ENCODE measurements at places on chromosomes 5 and 9. TPM values are rescaled to one million over a fixed set of nuclear protein-coding genes. Genes with fewer than 3 reads are reported as not detected.

- no peak overlapping the region for H3K27ac ChIP-seq
- no peaks in the 10 kb centered on the region for H3K27me3 ChIP-seq
- H3K4me3 ChIP-seq, result no peak overlapping the region
- H3K36me3 ChIP-seq, result no peaks in the 10 kb centered on the region
Observed at GRCh38 chr9:112050544-112051475, 124.3 kb downstream of the SUSD1 start.

The HNRNPK gene
- total RNA-seq, result 353 TPM

GRCh38 chr9:1421436-1421835 lies 371.3 kb downstream of the DMRT2 start:
- H3K4me3 ChIP-seq, result no peak overlapping the region
- DNase-seq, result no peak
- no peaks in the 10 kb centered on the region for H3K4me1 ChIP-seq
- H3K27me3 ChIP-seq, result no peaks in the 10 kb centered on the region

- no peak overlapping the region for H3K27ac ChIP-seq
- peaks cover 8% of the 10 kb centered on the region for H3K36me3 ChIP-seq
- H3K27me3 ChIP-seq, result no peaks in the 10 kb centered on the region
- no peaks in the 10 kb centered on the region for H3K4me1 ChIP-seq
Observed at GRCh38 chr5:151493665-151494064, 46.3 kb downstream of the SLC36A1 start.

The F2RL2 gene
- 1.2 TPM for total RNA-seq

DNA sequence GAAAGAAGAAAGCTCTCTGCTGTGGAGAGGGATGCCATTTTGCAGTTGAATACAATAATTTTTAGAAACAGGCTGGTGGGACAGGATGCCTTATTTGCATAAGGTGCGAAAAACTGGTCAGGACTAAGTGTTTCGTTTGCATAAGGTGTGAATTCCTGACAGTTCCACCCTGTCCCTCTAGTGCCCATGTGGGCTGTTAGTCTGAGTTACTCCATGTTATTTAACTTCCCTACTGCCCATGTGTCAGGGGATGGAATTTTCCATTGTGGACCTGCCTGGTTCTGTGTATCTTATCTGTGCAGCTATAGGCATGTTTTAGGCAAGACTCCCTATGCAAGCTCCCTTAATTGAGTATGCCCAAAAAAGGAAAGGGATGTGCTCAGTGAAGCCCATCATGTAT lies 35.3 kb upstream of the NFIL3 start:
- no peaks in the 10 kb centered on the region for H3K27me3 ChIP-seq
- no peak for DNase-seq
- H3K27ac ChIP-seq, result no peak overlapping the region

GRCh38 chr5:52807723-52808122 lies 20.0 kb downstream of the ITGA1 start:
- H3K4me1 ChIP-seq, result peaks cover 73% of the 10 kb centered on the region
- no peak overlapping the region for H3K27ac ChIP-seq
- no peaks in the 10 kb centered on the region for H3K27me3 ChIP-seq
- no peak overlapping the region for H3K4me3 ChIP-seq
